ENCODE measurements at places on chromosomes 12 and 14.

GRCh38 chr14:44070046-44070445 lies 437.0 kb downstream of the FSCB start:
- DNase-seq, result no peak

- DNase-seq, result no peak
Observed at GRCh38 chr12:58378028-58378427, 436.7 kb downstream of the ATP23 start.

DNA sequence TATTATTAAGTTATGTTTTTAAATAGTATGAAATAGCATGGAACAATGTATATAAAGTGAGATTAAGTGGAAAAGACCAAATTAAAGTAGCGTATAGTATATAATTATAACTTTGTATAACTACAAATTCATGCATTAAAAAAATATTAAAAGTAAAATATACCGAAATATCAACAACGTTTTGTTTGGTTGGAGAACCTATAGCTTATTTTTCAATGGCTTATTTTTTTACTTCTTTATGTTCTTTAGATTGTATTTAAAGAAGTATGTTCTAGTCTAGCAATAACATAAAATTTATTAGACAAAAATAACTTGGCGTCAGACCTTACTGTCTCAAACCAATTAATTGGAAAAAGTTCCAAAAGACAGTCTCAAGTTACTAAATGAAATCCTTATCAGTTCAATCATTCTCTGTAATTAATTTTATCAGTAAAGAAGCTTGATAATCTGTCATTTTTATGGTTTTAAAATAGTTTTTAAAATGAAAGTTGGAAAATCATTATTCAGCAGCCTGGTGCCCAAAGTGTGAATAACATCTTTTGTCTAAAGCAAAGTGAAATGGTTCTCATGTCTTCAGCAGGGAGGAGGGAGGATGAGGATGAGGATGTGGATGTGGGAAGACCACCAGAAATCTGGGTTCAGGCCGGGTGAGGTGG lies 46.7 kb downstream of the IRAK3 start:
- no peak for DNase-seq

GRCh38 chr14:39665075-39665475 lies 232.8 kb upstream of the FBXO33 start:
- DNase-seq, result no peak

GRCh38 chr14:29953501-29953900 lies 25.9 kb upstream of the PRKD1 start:
- no peak for DNase-seq

- DNase-seq, result peak; percentile 53
Observed at GRCh38 chr14:92651106-92651757, 97.2 kb downstream of the LGMN start.

GRCh38 chr12:122526683-122527477 lies at the start of the genes KNTC1 and RSRC2:
KNTC1 (plus strand) TSS chr12:122527249; CDS start chr12:122530064, 2,815 bp downstream.
RSRC2 (minus strand) TSS chr12:122526936; CDS start chr12:122526853, 83 bp downstream.
- peak; percentile 99 for DNase-seq

- DNase-seq, result no peak
Observed at GRCh38 chr12:81502912-81503695, 256.0 kb downstream of the PPFIA2 start.

GRCh38 chr14:53714495-53715192 lies 242.0 kb downstream of the BMP4 start:
- no peak for DNase-seq

DNA sequence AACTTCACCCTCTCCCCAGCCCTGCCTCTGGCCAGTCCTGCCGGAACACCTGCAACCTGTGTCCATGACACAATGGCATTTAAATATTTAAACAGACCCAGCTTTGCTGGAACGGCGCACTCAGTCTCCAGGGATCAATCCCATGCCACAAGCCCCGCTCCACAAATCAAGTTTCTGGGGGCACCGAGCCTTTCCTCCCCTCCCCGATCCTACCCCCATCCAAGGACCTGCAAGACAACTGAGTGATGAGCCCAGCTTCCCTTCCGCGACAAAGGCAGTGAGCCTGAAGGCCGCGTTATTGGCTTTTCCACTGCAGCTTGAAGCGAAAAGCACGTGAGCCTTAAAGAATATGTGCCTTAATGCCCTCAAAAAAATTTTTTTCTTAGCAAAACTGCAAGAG lies 185.7 kb downstream of the DPF3 start:
- DNase-seq, result no peak

DNA sequence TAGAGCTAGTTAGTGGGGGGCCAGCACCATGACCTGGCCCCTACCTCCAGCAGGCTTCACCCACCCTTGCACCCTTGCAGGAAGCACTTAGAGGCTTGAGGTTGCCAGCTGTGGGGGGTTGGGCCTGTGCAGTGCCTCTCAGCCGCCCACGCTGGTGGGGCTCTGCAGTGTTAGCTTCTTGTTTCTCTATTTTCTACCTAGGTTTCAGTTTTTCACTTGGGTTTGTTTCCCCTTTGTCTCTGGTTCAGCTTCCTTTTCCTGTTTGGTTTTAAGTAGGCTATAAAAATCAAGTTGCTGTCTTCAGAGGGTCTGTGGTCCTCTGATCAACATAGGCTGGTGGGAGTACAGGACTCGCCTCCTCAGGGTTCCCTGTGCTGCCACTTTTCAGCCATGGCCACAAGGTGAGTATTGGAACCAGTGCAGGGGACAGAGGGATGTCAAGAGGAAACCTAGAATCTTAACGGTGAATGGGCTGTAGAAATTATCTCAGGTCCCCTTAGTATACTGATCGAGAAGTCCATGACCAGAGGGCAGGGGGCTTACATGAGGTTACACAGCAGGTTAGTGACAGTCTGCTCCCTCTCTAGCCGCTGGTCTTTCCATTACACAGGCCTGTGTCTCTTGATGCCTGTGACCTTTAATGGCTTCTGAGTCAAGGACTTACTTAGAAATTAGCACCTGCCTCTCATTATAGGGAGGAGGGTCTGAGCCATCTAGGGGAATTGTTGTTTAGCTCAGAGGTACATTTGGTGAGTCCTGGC lies at the start of gene EVL:
Gene EVL (plus strand): TSS at position 312 of the 761 bp plus-strand sequence. CDS start 79 bp downstream, at position 391.
- peak; percentile 70 for DNase-seq

- DNase-seq, result no peak
Observed at GRCh38 chr12:27998170-27998569, 25.6 kb upstream of the PTHLH start.

DNA sequence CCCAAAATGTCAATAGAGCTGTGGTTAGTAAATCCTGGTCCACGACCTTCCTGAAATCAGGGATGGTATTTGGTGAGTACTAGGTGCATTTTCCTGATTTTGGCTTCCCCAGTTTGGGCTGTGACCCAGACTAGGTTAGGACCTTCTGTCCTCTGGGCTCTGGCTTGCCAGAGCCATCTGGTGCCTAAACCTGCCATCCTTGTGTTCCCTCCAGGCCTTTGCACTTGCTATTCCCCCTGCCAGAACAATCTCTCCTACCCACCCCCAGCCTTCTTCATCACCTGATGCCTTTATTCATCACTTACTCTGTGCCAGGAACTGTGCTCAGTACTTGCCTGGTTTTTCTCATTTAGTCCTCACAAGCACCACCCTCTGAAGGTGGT lies 216.7 kb downstream of the RBM19 start:
- DNase-seq, result no peak

DNA sequence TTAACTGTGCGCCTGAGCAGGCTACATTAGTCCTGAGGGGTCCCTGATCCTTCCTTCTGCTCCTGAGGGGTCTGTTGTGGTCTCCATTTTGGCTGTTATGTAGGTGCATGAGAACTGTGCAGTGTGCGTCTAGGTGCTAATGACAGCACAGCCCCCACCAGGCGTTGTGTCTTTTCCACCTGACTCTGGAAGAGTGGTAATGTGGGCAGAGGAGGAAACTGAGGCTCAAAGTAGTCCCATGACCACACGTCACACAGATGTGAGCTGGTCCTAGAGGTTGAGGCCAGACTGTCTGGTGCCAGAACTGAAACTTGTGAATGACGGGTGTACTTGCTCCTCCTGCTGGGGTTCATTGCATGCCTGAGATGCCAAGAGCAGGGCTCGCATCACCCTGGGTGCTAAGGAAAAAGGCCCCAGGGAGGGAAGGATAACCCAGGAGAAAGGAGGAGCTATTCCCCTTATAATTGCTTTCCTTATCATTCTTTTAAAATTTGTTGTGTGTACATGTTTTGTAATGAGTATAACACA lies 111.8 kb downstream of the SLC25A47 start:
- no peak for DNase-seq

DNA sequence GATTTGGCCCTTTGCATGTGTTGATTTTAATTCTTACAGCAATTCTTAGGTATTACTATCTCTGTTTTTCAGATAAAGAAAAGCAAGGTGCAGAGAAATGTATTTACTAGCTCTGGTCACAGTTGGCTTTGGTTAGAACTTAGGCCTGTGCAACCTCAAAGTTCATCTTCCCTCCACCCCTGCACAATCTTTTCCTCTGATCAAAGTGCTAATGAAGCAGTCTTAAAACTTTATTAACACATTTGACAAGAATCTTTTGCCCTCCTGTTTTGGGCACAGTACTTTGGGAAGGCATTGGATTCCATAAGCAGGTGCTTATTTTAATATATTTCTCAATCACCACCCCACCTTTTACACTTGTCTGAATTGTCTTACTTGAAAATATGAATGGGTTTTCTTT lies 2.7 kb downstream of the IRAK4 start:
- DNase-seq, result no peak

DNA sequence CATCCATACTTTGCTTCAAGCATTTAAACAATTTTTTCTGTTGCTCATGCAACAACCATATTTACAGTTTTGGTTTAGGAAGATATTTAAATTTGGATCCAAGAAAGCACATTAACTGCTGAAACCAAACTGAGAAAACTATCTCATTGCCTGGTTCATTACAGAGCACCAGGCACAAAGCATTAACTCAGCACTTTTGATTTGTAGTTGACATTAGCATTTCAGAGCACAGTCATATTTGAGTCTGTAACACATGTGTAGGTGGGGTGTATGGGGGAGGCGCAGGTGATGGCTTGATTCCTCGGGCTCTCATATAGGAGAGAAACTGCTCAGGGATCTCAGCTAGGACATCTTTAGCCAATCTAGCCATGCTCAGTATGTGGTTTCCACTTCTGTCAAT lies 251.7 kb downstream of the CPNE8 start:
- DNase-seq, result no peak

DNA sequence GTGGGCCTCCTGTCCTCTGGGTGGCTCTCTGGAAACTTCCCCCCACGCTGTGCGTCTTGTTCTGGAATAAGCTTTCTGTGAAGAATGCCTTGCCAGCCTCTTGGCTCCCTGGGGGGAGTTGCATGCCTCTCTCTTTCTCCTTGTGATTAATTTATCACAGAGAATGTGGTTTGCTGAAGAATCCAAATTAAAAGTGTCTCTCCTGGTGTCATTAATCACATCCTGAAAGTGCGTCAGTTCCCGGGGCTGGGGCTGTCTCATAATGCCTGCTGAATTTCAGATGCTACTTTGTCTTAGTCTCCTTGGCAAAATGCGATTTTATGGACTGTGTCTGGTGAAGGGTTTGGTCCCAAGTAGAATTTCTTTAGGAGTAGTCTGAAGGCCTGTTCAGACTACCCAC lies 787.7 kb upstream of the TMEM132C start:
- DNase-seq, result no peak

GRCh38 chr12:18430425-18431048 lies 169.2 kb downstream of the PIK3C2G start:
- no peak for DNase-seq

DNA sequence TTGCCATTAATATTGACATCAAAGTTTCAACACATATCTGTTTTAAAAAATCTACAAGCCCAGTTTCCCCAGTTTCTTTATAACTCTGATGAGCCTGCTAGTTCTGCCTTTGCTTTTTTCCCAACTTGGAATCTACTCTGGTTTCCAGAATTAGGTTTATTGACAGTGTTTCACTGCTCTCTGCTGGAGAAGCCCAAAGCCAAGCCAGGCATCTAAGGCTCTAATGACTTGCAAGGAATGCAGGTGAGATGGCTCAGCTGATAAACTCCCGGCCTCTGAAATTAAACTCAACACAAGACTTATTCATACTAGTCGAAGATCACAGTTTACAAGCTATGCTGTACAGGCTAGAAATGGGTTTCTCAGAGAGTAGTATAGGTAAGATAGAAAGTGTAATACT lies 54.3 kb downstream of the HMGA2 start:
- DNase-seq, result no peak

DNA sequence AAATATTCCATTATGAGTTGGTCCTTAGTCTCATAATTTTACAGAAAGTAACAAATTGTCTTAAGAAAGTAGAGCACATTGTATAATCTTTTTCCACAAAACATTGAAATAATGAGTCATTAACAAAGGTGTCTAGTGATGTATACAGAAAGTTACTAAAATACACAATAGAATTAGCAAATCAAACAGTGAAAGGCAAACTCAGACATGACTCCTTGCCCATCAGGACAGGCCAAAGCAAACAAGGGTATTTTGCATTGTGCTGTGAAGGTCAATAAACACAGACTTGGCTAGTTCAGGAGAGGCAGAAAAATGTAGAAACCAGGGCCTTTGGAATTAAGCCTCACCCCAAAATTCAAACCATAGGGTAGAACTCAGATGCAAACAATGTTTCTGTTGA lies 37.3 kb downstream of the SIX4 start:
- no peak for DNase-seq

- DNase-seq, result no peak
Observed at GRCh38 chr12:2161473-2161872, 108.7 kb downstream of the CACNA1C start.

GRCh38 chr12:93518725-93519124 lies 51.4 kb downstream of the MRPL42 start:
- no peak for DNase-seq

DNA sequence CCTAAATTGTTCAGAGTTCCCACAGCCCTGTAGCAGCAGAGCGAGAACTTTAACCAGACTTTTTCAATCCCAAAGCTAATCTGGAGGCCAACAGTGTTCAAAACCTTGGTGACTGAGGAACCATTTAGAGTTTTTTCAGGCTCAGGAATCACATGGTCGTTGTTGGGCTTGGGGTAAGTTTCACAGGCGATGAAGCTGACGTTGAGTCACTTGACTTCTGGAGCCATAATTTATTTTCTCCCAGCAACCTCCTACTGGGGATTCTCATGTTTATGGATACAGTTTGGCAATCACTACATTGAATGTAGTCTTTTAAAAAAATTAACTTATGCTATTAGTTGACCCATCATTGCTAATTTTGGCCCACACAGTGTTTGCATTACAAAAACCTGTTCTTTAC lies 34.5 kb downstream of the SSPN start:
- DNase-seq, result no peak

DNA sequence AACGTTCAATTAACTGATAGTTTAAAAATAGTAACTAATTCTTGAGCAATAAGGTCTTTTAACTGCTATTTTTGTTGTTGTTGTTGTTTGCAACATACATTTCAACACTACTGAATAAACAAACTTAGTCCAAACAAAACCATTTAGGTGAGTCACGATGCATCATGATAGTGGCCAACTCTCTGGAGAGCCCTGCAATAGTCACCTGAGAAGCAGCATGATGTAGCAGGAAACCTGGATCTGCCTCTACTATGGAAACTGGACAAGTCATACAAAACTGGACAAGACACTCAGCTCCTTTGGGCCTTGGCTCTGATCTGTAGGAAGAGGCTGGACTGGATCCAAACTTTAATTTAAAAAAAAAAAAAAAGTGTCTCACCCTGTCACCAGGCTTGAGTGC lies 117.3 kb downstream of the MED13L start:
- no peak for DNase-seq
